NCI-H1436 treated with DMSO at 0.1 percent for 48 hours (cell line): ENCODE measurements at places on chromosomes 1 and 21.

DNA sequence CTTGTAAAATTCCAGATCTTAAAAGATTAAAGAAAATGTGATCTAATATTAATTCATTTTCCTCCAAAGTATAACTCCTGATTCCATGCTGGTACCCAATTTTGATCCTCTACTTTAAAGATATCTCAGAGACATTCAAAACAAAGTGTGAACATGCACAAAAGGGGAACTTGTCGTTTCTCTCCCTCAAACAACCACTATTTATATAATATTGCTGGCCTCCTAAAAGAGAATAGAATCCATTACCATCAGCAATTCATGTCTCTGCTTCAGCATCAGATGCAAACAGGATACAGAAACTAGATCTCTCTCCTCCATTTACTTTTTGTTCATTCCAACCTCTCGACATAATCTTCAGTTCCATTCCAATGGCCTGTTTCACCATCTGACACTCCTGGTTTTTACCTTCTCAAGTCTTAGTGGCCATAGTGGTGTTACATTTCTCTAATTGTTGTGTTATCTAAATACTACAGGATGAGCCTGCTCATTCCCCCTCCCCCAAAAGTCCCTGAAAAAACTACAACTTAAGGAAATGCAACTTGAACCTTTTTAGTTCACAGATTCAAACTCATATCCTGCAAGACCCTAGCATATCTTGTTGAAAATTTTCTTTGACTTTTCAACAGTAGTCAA is 4.1 kb downstream of the NRIP1 start:
- DNase-seq, result no peak

DNA sequence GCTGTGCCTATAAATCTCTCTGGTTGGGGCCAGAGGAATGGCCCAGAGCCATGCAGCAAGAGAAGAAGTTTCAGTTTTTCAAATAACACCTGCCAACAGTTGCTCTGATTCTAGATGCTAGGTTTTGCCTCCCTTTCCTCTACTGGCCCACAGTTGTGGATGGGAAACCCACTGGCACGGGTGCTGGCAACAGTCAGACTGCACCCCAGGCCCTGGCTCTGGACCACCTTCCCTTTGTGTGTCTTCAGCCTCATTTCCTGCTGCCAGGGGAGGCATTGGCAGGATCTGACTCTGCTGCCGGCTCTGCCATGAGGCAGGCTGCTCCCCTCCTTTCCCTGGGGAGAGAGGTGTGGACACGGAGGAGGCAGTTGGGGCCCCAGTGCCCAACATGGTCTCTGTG is 142.0 kb downstream of the IGSF21 start:
- DNase-seq, result no peak

- no peak for DNase-seq
Observed at GRCh38 chr1:160675641-160676410, 29.0 kb upstream of the SLAMF1 start.

DNA sequence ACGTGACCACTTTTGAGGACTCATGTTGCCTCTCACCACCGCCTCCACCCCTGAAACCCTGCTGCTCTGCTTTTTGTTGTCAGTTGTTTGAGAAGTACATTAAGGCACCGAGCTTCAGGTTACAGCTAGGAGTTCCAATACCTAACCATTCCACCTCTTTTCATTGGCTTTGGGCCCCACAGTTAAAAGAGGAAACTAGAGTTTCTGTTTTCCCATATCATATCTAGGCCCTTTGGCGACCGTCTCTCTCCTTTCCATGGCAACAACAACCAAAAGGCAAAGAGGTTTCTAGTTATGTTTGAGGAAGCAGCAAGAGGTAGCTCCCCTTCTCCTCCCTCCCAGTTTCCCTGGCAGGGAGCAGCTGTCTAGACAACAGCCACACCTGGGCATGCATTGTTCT is 5.9 kb downstream of the ANKRD35 start:
- DNase-seq, result no peak

DNA sequence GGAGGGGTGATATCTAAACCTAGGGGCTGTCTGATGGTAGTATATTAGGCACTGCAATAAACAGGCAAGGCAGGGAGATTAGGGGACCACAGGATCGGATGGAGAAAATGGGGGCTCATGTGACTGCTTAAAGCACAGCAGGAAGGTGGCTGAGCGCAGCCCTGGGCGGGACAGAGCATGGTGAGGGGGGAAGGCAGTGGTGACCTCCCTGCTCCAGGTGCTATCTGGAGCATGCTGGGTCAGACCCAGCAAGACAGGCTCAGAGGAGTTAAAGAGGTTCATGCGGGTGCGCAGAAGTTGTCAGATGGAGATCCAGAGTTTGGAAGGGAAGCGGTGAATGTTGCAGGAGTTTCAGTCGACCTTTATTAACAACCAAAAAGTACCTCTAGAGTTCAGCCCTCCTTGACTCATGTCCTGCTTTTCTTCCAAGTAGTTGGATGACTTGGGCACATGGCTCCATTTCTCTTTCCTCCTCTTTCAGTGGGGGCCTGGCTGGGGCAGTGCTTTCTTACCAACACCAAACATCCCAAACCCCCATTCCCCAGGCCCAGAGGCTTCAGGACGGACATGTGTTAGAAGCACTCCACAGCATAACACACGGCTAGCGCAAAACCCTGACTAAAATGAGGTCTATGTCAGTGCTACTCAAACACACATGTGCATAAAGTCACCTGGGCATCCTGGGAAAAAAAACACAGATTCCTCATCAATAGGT is 41.5 kb downstream of the CAPN9 start:
- DNase-seq, result no peak

GRCh38 chr1:6041432-6042062 is 4.1 kb upstream of the KCNAB2 start:
- DNase-seq, result no peak

DNA sequence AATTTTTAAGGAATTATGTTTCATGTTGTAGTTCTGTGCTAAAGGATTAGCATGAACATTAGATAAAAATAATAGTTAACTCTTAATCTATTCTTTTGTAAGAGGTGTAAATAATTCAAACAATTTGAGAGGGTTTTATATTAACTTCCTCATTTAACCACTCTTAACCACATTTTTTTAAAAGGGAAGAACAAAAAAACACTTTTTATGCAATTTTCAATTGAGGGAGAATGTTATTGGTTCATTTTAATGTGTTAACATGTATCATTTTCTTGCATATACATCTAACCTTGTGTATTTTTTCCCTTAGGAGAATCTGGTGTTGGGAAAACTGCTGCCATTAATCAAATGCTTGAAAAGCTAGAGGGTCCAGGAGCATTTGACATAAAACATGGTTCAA is 169.0 kb downstream of the LBR start:
- no peak for DNase-seq

DNA sequence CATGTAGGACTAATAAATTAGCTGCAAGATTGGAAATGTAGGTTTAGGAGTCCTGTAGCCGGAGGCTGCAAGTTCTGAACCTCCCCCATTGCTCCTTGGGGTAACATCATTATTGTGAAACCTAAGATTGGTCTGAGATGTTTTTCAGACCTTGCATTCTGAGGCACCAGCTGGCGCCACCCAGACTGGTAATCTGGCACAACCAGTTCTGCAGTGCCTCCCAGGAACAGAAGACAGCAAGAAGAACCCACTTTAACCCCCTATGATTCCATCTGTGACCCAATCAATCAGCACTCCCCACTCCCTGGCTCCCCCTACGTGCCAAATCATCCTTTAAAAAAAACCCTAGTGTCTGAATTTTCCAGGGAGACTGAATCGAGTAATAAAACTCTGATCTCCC is 11.6 kb upstream of the DNAJC6 start:
- DNase-seq, result no peak

GRCh38 chr21:41121785-41122415 is 46.1 kb upstream of the BACE2 start:
- no peak for DNase-seq

DNA sequence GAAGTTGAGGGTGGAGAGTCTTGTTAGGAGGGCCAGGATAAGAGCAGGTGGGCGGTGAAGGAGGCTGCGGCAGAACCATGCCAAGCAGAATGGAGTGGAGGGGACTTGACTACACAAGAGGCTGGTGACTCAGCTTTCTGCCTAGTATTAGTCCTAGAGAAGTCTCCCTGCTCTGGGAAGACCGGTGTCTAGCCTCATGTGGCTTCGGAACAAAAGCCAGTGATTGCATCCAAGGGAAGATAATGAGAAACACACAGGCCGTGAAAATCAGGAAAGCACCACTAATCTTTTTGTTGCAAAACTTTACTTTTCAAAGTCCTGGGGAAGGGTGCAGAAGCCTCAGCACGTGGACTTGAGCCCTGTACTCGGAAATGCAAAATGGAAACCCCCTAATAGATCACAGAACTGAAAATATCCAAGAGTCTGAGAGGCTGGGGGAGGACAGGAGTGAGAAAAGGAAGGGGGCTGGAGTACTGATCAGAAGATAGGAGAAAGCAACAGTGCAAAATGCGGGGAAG is 31.4 kb downstream of the DDR2 start:
- no peak for DNase-seq

- no peak for DNase-seq
Observed at GRCh38 chr1:31587720-31588423, 11.6 kb downstream of the TINAGL1 start.

DNA sequence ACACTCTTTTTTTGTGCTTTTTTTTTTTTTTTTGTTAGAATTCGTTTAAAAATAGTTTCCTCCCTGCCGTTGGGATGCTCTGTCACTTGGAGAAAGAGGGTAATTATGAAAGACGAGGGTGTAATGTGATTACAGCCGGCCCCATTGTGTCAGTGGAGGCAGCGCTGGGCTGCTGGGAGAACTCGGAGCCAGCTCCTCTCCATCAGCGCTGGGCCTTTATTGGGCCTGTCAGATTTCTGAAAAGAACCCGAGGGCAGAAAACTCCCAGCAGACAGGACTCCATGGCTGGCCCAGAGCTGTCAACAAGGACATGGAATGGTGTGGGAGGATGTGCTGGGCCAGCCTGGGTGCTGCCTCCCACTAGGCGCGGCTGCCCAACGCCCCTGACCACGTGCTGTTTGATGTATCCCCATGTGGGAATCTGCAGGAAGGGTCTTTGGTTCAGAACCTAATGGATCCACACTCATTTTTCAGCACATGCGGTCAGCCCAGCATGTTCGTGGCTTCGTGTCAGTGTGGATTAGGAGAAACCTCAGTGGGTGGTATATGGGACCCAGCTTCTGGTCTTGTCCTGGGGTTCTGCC is 222.6 kb upstream of the KIAA0040 start:
- no peak for DNase-seq

DNA sequence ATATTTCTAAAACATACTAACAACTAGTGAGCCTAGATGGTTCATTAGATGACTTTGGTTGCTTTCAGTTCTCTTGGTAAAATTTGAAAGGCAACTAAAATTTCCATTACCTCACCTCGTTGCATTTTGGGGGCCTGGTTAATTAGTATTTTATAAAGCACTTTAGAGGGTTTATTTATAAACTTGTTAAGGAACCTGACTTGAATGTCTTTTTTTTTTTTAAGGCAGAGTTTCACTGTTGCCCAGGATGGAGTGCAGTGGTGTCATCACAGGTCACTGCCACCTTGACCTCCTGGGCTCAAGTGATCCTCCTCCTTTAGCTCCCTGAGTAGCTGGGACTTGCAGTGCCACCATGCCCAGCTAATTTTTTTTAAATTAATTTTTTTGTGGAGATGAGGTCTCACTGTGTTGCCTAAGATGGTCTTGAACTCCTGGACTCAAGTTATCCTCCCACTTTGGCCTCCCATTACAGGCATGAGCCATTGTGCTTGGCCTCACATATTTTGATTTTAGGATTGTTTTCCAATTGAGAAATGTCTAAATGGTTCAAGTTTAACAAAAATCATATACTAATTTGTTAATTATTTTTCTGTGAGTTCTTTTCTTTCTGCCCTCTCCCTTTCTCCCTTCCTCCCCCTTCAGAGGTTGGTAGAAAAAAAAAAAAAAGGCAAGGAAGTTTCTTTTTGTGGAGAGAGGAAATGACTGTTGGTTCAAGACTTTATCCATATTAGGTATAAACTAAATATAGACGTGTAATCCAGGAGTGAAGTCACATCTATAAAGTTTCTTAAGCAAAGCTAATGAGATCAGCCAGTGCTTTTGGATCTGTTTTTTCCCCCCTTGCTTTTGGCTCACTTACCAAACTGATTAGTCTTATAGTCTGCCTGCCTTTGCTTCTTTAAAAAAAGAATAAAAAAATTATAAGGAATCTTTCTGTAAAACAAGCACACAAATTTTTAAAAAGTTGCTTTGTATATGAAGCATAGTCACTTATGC is 24.7 kb downstream of the CLIC4 start:
- no peak for DNase-seq

- no peak for DNase-seq
Observed at GRCh38 chr1:243507001-243507671, 251.3 kb downstream of the SDCCAG8 start.

DNA sequence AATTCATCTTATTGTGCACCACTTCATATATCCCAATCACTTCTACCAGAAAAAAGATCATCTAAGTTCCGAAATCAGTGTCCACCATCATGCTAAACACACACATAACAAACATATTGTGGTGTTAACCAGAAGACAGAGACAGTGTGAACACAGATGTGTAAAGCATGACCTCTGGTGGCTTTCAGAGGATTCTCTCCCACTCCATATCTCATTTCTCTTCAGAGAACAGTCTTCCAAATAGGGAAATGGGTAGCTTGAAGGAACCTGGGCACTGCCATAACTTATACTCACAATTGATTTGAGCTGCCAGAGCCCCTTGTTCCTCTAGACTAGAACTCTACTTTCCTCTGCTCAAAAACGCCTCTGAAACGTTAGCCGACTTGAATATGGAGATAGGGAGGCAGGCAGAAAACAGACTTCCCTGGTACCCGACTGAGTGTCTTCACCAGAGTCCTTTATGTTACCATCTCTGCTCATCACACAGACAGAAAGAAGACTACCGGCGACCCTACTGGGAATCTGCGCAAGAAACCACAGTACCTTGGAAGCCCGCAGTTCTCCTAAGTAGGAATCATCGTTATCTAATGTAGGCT is 1.8 kb upstream of the ELAPOR1 start:
- DNase-seq, result no peak

GRCh38 chr1:211348547-211348946 is 21.9 kb downstream of the TRAF5 start:
- no peak for DNase-seq

DNA sequence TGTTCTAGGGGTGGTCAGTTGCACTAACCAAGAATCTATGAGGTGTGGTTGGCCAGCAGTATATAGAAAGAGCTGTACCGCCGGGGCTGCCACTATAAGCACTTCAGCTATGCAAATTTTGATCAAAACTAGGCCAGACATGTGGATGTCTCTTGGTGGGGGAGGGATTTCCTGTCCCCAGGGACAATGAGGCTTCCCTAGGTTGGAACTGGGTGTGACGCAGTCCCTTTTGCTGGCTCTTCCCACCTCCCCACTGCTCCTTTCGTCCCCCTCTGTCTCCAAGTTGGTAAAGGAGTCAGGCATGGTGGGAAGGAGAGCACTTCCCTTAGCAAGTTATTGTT is 13.6 kb downstream of the SDCCAG8 start:
- no peak for DNase-seq

GRCh38 chr1:59061876-59062275 is 235.0 kb upstream of the FGGY start:
- DNase-seq, result no peak

GRCh38 chr1:40620150-40620549 is 45.3 kb downstream of the RIMS3 start:
- DNase-seq, result no peak
